ENCODE measurements at places on chromosomes 11 and 22.

DNA sequence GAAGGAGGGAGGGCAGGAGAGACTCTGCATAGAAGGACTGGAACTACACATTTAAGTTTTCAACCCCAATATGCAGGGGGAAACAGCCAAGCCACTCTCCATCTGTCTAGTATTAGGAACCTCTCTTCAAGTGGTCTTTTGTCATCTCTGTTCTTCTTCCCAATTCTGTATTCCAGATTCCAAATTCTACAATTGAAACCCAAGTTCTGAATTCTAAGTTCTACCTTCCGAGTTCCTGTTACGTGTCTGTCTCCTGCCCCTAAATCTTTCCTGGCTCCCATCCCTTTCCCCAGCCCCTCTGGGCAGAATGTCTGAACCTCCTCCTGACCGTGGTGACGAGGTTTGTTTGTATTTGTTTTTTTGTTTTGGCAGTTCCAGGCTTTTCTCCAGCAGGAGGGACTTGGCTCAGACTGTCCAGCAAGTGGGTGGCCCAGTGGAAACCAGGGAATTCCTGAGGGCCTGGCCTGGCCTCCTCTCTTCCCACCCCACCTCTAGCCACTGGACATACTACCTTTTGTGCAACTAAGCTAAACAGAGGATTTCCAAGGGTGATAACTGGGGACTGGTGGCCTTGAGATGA is 1.6 kb upstream of the THOC5 start:
- DNase-seq = no peak
- peak overlapping the region; percentile 13 for H3K27ac ChIP-seq
- peaks cover 22% of the 10 kb centered on the region for H3K4me1 ChIP-seq
- no peaks in the 10 kb centered on the region for H3K27me3 ChIP-seq
- peaks cover 44% of the 10 kb centered on the region for H3K36me3 ChIP-seq

DNA sequence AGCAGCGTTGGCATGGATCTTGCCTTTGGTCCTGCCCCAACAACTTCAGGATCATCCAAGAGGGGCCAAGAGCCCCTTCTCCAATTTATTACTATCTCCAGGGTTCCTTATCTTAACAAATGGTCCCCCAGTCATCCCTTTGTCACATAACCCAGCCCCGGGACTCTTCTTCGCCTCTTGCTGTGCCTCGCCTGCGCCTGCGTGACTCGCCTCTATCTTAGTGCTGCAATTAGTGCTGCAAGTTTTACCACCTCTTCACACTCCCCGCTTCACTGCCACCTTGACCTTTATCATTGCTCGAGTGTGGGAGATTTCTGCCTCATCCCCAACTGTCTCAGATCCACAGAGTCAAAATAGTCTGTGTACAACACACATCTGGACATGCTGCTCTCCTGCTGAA is 4.0 kb upstream of the IGSF22 start:
- H3K36me3 ChIP-seq = no peaks in the 10 kb centered on the region
- no peak overlapping the region for H3K4me3 ChIP-seq
- DNase-seq = no peak
- H3K27ac ChIP-seq = no peak overlapping the region
- no peaks in the 10 kb centered on the region for H3K27me3 ChIP-seq

- no peak overlapping the region for H3K4me3 ChIP-seq
- H3K36me3 ChIP-seq = no peaks in the 10 kb centered on the region
- H3K27ac ChIP-seq = no peak overlapping the region
- H3K27me3 ChIP-seq = peaks cover 13% of the 10 kb centered on the region
- peaks cover 21% of the 10 kb centered on the region for H3K4me1 ChIP-seq
These were observed 86.0 kb downstream of the RPS6KA4 start for GRCh38 chr11:64444838-64445441.

- H3K4me1 ChIP-seq = no peaks in the 10 kb centered on the region
- no peaks in the 10 kb centered on the region for H3K27me3 ChIP-seq
- no peak for DNase-seq
- no peak overlapping the region for H3K27ac ChIP-seq
- H3K36me3 ChIP-seq = no peaks in the 10 kb centered on the region
These were observed 148.8 kb downstream of the DBX1 start for GRCh38 chr11:20011307-20011951.

DNA sequence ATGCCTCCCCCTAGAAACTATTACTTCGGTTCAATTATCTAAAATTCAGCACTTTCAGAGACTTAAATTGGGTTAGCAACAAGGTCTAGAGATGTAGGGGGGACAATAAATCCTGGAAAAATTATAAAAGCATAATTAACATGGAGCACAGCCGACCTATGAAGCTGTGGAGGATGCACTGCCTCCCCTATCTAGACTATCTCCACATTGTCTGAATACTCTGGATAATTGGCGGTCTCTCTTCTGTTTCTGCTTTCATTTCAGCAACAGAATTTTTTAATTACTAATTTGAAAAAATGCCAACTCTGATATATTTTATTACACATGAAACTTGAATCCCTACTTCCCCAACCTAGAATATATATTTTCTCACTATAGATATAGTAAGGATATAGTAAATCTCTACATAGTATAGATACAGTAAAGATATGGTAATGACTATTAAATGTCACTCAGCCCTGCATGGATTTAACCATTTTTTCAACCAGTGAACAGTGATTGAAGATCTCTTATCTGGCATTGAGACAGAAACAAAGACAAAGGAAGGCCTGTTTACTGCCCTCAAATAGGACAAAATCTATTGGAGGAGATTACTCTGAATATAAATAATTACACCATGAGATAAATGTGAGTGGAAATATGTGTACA is 157.6 kb downstream of the BLID start:
- no peak for DNase-seq
- H3K27me3 ChIP-seq = no peaks in the 10 kb centered on the region
- H3K36me3 ChIP-seq = no peaks in the 10 kb centered on the region
- no peaks in the 10 kb centered on the region for H3K4me1 ChIP-seq
- H3K4me3 ChIP-seq = no peak overlapping the region

- peaks cover 3% of the 10 kb centered on the region for H3K4me1 ChIP-seq
- DNase-seq = no peak
- no peaks in the 10 kb centered on the region for H3K27me3 ChIP-seq
- H3K27ac ChIP-seq = no peak overlapping the region
These were observed 20.1 kb upstream of the ST3GAL4 start for GRCh38 chr11:126335463-126335760.

DNA sequence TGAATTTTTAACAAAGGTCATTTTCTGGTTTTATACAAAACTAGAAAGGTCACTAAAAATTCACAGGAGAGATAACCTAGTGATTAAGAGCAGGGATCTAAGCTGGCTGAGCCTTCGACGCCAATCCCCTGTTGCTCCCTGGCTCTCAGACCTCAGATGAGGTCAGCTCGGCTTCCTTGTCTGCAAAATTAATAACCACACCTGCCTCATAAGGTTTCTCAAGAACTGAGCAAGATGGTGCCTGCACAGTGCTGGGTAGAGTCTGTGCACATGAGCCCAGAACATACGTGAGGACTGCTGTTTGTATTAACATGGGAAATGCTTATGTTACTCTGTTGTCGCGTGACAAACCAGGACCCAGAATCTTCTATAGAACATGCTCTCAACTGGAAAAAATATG is 24.4 kb upstream of the CD5 start:
- H3K27me3 ChIP-seq = no peaks in the 10 kb centered on the region
- no peaks in the 10 kb centered on the region for H3K36me3 ChIP-seq
- peak overlapping the region; percentile 47 for H3K27ac ChIP-seq
- H3K4me1 ChIP-seq = peaks cover 71% of the 10 kb centered on the region
- DNase-seq = no peak

DNA sequence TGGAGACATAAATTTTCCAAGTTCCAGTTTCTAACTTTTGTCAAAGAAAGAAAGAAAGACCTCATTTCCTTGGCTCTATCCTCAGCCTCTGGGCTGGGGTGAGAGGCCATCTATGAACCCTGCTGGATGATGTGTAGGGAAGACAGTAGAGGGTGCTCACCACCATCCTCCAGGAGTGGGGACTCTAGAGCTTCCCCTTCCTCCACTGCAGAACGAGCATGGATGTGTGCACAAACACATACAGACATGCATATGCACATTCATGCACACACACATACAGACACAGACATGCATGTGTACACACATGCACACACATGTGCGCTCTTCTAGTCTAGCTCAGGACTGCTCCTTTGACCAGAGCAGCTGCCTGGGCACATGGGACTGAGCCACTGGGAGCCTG is 565.8 kb downstream of the BUD13 start:
- DNase-seq = no peak
- H3K4me1 ChIP-seq = no peaks in the 10 kb centered on the region
- H3K27me3 ChIP-seq = no peaks in the 10 kb centered on the region

All from CD4-positive, alpha-beta T cell (primary cell).